Heart left ventricle (tissue), 16 donors: ENCODE measurements at places on chromosomes 3 and 15. TPM values are rescaled to one million over a fixed set of nuclear protein-coding genes. Genes with fewer than 3 reads are reported as not detected.

The CCR3 gene
- 0.20 TPM for total RNA-seq

The SKOR1 gene
- total RNA-seq = 0.07 TPM

The CCR8 gene
- not detected for total RNA-seq

The LYZL4 gene
- not detected for total RNA-seq

The DUOXA2 gene
- total RNA-seq = not detected
